ENCODE measurements at places on chromosomes 2 and 18. TPM values are rescaled to one million over a fixed set of nuclear protein-coding genes. Genes with fewer than 3 reads are reported as not detected.

GRCh38 chr2:33052361-33052735, 105.6 kb downstream of the LTBP1 start:
- DNase-seq: no peak
- H3K36me3 ChIP-seq: no peaks in the 10 kb centered on the region
- H3K27me3 ChIP-seq: no peaks in the 10 kb centered on the region
- H3K27ac ChIP-seq: no peak overlapping the region
- no peak overlapping the region for H3K4me3 ChIP-seq

The ANKRD29 gene
- 28.6 TPM for total RNA-seq

The SLC4A5 gene
- total RNA-seq: 7.3 TPM

The KCNG3 gene
- total RNA-seq: not detected

The NEURL3 gene
- total RNA-seq: 0.33 TPM

The DYNAP gene
- total RNA-seq: not detected

The CRYBA2 gene
- not detected for total RNA-seq

DNA sequence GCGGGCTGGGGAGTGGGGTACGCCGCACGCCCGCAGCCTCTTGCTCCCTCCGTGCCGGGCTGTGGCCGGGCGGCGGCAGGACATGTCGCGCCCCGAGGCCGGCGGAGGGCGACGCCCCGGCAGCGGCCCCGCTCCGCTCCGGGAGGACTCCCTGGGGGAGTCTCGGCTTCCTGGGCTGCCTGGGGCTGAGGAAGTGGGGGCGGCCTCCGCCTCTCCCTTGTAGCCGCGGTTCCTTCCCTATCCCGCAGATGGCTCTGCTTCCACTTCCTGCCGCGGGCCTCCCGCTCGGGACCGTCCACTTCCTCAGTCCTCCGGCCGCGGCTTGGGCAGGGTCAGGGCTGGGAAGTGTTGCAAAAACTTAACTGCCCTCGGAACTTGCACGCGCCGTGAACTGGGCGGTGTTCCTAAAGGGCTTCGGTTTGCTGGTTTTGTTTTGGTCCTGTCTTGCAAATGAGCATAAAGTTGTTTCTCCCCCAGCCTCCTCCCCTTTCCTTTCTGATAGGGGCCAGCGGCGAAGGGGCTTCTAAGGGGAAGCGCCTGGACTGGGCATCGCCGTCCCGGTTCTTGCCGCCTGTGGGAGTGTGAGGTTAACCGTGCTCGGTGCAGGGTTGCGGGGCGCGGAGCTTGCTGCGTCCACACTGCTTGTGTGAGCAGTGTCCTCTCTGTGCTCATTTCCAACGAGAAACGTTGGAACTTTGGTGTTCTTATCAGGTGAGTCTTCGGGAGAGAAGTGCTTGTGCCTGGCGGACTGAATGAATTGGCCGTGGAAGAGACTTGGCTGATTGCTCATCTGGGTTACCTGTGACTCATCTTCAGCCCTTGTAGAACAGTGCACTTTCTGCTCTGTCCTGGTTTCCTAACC, 600 bp downstream of the RALB start:
- H3K4me1 ChIP-seq: no peaks in the 10 kb centered on the region
- H3K4me3 ChIP-seq: peak overlapping the region; percentile 62
- no peak overlapping the region for H3K27ac ChIP-seq

DNA sequence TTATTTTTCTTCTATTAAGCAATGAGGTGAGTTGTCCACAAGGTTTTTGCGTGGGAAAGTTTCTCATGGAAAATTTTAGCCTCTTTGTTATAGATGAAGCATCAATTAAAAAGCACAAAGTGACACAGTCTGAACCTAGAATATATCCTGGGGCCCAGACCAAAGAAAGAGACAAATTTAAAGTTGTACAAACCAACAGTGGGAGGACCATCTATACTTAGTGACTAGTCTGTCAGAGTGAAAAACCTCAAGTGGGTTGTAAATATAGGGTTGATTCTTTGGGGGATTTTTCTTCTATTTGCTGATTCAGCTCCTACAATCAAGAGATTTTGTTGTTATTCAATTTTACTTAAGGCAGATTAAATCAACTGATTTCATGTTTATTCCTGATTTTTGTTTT, 256.2 kb downstream of the SATB2 start:
- H3K27ac ChIP-seq: no peak overlapping the region
- H3K4me1 ChIP-seq: no peaks in the 10 kb centered on the region
- no peak overlapping the region for H3K4me3 ChIP-seq
- H3K27me3 ChIP-seq: no peaks in the 10 kb centered on the region
- no peaks in the 10 kb centered on the region for H3K36me3 ChIP-seq

DNA sequence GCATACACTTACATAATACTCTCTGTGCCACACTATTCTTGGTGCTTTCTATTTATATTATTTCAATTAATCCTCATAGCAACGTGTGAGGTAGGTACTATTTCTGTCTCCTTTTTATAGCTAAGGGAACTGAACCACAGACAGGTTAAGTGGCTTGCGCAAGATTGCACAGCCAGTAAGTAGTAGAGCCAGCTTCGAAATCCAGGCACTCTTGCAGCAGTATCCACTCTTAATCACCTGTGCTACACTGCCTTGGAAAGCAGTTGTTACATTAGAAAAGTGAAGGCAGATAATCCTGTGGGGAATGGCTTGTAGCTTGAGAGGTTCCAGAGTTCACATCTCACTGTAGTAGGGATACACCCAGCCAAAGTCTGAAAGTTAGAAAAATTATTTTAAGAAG, 198.3 kb downstream of the LDLRAD4 start:
- H3K4me1 ChIP-seq: peaks cover 2% of the 10 kb centered on the region
- H3K36me3 ChIP-seq: no peaks in the 10 kb centered on the region
- H3K27me3 ChIP-seq: no peaks in the 10 kb centered on the region
- H3K4me3 ChIP-seq: no peak overlapping the region
- no peak overlapping the region for H3K27ac ChIP-seq
- DNase-seq: no peak

The DSEL gene
- total RNA-seq: 17.4 TPM

DNA sequence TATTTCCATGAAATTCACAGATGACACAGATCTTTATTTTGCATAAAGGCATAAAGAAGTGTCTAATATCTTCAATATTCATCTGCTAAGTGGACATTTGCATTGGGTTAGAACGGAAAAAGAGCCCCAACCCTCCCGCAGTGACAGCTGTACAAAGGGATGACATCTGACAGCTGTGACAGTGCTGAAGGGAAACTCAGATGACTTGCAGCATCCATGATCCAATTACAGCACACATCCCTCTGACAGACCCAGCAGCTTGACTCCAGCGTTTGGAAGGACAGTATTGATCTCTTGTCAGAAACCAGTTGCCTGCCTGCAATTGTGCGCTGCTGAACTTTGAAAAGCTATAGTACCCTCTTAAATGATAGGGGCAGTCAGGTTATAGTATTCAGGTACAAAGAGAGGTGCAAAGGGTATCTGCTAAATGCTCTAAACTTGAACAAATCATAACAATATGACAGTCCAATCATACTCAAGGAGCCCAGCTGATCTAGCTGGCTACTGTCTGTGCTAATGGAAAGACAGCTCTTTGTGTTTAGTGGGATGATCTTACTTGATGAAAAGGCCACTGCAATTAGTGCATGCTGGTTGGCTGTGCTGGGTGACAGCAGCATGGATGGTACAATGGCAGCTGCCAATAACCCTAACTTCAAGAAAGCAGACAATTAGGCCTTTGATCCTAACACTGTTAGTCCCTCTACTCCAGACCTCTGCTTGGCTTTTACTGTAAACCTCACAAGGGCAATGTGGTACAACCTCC, 599.2 kb downstream of the NR4A2 start:
- no peaks in the 10 kb centered on the region for H3K4me1 ChIP-seq
- H3K27ac ChIP-seq: no peak overlapping the region
- DNase-seq: no peak
- H3K36me3 ChIP-seq: no peaks in the 10 kb centered on the region
- no peak overlapping the region for H3K4me3 ChIP-seq

The ABCG5 gene
- total RNA-seq: not detected

The AFG3L2 gene
- total RNA-seq: 31.6 TPM

DNA sequence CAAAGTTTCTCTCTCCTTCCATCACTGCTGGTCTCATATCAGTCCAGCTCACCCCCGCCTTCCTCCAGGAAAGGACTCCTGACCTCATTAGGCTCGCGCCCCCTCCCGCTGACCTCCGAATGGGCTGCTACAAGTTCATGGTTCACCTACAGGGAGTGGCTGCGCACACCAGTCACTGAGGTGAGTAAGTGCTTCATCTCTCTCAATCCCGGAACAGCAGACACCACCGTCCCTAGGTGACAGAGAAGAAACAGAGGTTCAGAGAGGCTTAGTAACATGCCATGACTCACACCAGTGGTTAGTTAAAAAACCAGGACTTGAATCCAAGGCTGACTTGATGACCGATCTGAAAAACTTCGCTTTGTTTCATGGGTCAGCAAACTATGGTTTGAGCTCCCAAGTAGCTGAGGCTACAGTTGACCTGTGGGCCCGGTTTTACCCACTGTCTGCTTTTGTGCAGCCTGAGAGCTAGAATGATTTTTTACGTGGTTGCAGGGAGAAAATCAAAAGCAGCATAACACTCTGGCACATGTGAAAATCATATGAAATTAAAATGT, 42.0 kb downstream of the ZFP36L2 start:
- no peak overlapping the region for H3K4me3 ChIP-seq
- no peaks in the 10 kb centered on the region for H3K27me3 ChIP-seq
- H3K27ac ChIP-seq: no peak overlapping the region
- no peaks in the 10 kb centered on the region for H3K36me3 ChIP-seq

The CYP26B1 gene
- total RNA-seq: 8.8 TPM

DNA sequence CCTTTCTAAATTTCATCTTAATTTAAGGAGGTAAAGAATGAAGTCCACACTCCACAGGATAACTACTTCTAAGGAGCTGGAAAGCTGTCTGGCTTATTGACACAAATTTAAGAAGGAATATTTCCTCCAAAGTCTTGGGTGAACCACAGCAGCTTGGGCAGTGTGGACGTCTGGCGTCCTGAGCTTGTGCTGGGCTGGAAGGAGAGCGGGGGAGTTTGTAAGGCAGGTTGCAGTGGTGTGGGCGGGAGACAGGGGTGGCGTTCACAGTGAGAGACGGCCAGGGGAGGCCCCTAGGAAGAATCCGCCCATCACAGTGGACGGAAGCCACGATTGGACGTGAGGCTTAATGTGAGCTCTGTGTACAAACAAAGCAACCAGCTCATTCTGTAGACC, 25.7 kb downstream of the ADI1 start:
- peak overlapping the region; percentile 10 for H3K4me3 ChIP-seq
- H3K4me1 ChIP-seq: no peaks in the 10 kb centered on the region
- H3K27me3 ChIP-seq: no peaks in the 10 kb centered on the region
- H3K36me3 ChIP-seq: peaks cover 8% of the 10 kb centered on the region

- no peak overlapping the region for H3K27ac ChIP-seq
- H3K27me3 ChIP-seq: no peaks in the 10 kb centered on the region
- H3K4me1 ChIP-seq: no peaks in the 10 kb centered on the region
- H3K4me3 ChIP-seq: peak overlapping the region; percentile 14
Observed at GRCh38 chr2:91477731-91478672, 2786.5 kb downstream of the RPIA start.

- no peaks in the 10 kb centered on the region for H3K36me3 ChIP-seq
- peaks cover 2% of the 10 kb centered on the region for H3K4me1 ChIP-seq
- DNase-seq: no peak
- H3K4me3 ChIP-seq: no peak overlapping the region
- no peak overlapping the region for H3K27ac ChIP-seq
- H3K27me3 ChIP-seq: no peaks in the 10 kb centered on the region
Observed at GRCh38 chr2:134226601-134227000, 27.3 kb upstream of the MGAT5 start.

- no peak for DNase-seq
- peaks cover 2% of the 10 kb centered on the region for H3K4me1 ChIP-seq
Observed at GRCh38 chr18:35500113-35500512, 2.4 kb upstream of the INO80C start.

- no peak for DNase-seq
- no peaks in the 10 kb centered on the region for H3K36me3 ChIP-seq
- H3K27me3 ChIP-seq: no peaks in the 10 kb centered on the region
- H3K4me1 ChIP-seq: no peaks in the 10 kb centered on the region
- no peak overlapping the region for H3K4me3 ChIP-seq
- no peak overlapping the region for H3K27ac ChIP-seq
Observed at GRCh38 chr2:234796045-234796591, 155.7 kb upstream of the SH3BP4 start.

- no peak for DNase-seq
- no peak overlapping the region for H3K27ac ChIP-seq
- no peaks in the 10 kb centered on the region for H3K27me3 ChIP-seq
- no peaks in the 10 kb centered on the region for H3K36me3 ChIP-seq
Observed at GRCh38 chr2:151728804-151729414, 5.4 kb downstream of the NEB start.

- no peak for DNase-seq
- no peaks in the 10 kb centered on the region for H3K4me1 ChIP-seq
- no peaks in the 10 kb centered on the region for H3K27me3 ChIP-seq
- H3K4me3 ChIP-seq: peak overlapping the region; percentile 55
- no peak overlapping the region for H3K27ac ChIP-seq
Observed at GRCh38 chr18:75227535-75228296, 17.1 kb downstream of the TSHZ1 start.

The USP37 gene
- 22.2 TPM for total RNA-seq

The NHEJ1 gene
- 6.8 TPM for total RNA-seq

GRCh38 chr18:3760741-3761140, 310.8 kb downstream of the TGIF1 start:
- H3K4me1 ChIP-seq: no peaks in the 10 kb centered on the region
- no peaks in the 10 kb centered on the region for H3K36me3 ChIP-seq
- no peak overlapping the region for H3K4me3 ChIP-seq
- H3K27ac ChIP-seq: no peak overlapping the region
- H3K27me3 ChIP-seq: no peaks in the 10 kb centered on the region

The ALK gene
- total RNA-seq: 0.13 TPM

DNA sequence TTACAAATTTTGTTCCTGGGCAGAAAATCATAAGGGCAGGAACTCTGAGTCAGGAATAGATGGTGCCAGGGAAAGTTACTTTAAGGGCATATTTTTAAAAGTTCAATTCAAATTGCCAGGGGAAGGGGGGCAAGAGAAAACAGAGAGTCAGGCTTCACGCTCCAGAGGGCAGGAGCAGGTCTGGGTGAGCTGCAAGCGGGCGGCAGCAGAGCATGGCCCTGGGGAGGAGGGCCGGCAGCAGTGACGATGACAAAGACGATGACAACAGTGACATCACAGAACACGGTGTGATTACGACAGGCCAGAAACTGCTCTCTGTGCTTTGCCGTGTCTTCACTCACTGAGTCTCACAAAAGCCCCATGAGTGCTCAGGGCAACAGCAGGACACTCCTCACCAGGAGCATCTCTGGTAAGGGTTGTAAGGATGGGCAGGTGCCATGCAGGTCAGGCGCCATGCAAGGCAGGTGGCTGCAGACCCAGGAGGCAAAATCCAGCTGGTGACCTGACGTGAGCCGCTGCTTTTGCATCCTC, 23.3 kb downstream of the CHST10 start:
- no peak for DNase-seq
- H3K4me1 ChIP-seq: no peaks in the 10 kb centered on the region
- peaks cover 5% of the 10 kb centered on the region for H3K36me3 ChIP-seq
- no peak overlapping the region for H3K4me3 ChIP-seq
- H3K27me3 ChIP-seq: no peaks in the 10 kb centered on the region

The C2orf80 gene
- total RNA-seq: not detected

The LPIN2 gene
- 34.8 TPM for total RNA-seq

GRCh38 chr2:29238497-29238896, 123.3 kb downstream of the CLIP4 start:
- H3K4me1 ChIP-seq: no peaks in the 10 kb centered on the region
- no peaks in the 10 kb centered on the region for H3K27me3 ChIP-seq
- no peaks in the 10 kb centered on the region for H3K36me3 ChIP-seq

GRCh38 chr2:195619590-195619989, 37.4 kb upstream of the SLC39A10 start:
- DNase-seq: no peak
- no peak overlapping the region for H3K27ac ChIP-seq
- no peaks in the 10 kb centered on the region for H3K4me1 ChIP-seq
- no peak overlapping the region for H3K4me3 ChIP-seq
- no peaks in the 10 kb centered on the region for H3K27me3 ChIP-seq

Data from aorta (tissue), 5 donors.